ENCODE measurements at places on chromosomes 4 and X.

DNA sequence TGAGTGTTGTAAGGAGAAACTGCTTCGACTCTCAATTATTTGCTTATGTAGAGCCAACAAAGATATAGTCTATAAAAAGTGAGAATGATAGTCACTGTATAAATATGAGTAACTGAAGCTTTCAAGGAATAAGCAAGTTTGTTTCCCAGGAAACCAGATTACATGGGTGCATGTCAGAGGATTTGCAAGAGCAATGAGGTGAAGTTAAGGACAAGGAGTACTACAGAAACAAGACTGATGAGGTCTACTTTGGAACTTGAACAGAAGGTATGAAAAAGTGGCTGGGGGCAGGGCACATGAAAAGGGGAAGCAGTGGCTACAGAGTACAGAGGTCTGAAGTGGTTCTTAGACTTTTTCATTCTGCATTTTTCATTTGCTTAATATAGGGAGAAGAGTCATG, 321.0 kb upstream of the CXXC4 start:
- no peak for DNase-seq

DNA sequence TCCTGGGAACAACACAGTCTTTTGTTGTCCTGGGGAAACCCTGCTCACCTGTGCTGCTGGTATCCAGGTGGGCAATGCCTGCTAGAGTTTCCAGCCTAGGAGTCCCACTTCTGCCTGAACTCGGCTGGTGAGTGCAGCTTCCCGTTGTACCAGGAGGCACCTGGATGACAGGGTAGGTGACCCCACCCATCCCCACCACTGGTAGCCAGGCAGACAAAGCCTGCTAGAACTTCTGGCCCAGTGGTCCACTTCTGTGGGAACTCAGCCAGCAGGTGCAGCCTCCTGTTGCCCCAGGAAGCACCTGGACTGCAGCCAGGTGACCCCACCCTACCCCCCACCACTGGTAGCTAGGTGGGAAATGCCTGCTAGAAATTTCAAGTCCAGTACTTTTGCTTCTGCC, 9.7 kb upstream of the TCEAL2 start:
- no peak for DNase-seq

DNA sequence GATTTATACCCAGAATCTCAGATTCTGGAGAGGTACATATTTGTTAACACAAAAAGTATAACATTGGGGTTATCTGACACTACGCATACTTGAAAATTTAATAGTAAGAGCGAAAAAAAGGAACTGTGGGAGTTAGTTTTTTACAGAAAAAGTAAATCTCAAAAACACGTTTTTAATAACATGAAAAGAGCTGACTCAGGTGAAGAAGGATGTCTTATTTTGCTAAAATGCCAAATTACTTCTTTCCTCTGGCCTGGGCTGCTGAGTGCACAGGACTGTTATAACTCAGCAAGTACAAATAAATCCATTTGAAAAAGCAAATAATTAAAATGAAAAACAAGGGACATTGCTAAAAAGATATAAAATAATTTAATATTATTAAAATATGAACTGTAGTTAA, 1322.9 kb downstream of the ARAP2 start:
- no peak for DNase-seq

DNA sequence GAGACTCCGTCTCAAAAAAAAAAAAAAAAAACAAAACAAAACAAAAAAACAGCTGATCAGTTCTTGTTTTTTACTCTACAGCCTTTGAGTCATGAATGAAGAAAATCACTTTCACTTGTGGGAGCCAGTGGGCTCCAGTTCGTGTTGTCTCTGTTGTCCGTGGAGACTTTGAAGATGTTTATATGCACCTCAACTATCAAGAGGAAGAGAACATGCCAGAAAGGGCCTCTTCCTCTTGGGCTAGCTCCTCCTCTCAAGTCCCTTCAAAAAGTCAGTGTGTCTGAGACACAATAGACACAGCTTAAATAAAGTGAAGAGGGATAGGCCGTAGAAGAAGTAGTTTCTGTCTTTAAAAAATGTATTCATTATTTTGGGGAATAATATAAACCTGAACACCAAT, 182.7 kb downstream of the KDR start:
- DNase-seq, result no peak

- no peak for DNase-seq
Measured at GRCh38 chr4:186149872-186150271, 41.5 kb upstream of the CYP4V2 start.

GRCh38 chr4:155491336-155492120, 114.8 kb upstream of the MAP9 start:
- no peak for DNase-seq

DNA sequence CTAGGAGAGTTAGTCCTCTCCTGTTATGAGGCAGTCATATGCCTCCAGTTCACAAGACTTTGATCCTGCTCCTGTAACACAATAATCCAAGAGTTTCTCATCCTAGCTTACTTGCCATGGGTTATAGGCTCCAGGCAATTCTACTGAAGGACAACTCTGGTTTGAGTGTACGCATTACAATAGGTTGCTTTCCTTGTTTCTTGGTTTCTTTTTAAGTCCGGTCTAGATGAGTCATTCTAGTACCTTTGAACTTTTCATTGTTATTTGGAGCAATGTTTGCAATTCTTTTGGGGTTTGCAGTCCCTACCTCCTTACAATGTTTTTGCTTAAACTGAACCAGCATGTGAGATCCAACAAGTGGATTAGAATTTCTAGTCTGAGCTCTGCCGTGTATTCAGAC, 109.1 kb downstream of the ANAPC4 start:
- DNase-seq, result no peak

- DNase-seq, result no peak
Measured at GRCh38 chr4:152972821-152973628, 36.9 kb downstream of the FHDC1 start.

Data from D341Med (cell line).